NCI-H2081 treated with DMSO at 0.1 percent for 48 hours (cell line): ENCODE measurements at places on chromosomes 2 and 18.

DNA sequence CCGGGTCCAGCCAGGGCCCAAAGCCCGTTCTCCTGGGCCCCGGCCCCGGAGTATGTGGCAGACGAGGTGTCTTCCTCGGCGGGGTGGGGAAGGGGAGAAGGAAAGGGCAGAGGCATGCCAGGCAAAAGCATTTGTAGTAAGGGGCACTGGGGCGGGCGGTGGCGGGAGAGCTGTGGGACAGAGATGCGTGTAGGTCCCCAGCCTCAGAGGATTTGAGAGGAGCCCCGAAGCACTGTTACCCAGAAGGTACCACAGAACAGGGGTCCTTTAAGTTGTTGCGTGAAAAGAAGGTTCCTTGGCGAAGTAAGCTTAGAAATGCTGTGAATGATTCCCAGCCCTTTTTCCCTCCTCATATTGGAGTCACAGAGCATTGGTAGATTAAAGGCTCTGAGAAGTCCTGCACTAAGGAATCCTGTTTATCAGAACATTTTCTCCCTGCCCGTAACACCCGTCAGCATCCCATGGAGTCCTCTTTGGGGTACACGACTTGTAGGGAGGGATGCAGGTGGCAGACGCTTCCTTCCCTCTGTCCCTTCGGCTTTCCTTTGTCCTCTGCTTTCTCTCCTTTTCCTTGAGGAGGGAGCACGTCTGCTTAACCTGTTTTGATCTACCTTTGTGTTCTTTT is 12.5 kb downstream of the GAREM2 start:
- DNase-seq = no peak

GRCh38 chr2:15634846-15635490 is 43.3 kb downstream of the DDX1 start:
- DNase-seq = no peak

- DNase-seq = no peak
These were observed 186.5 kb upstream of the FANCL start for GRCh38 chr2:58427572-58428095.

DNA sequence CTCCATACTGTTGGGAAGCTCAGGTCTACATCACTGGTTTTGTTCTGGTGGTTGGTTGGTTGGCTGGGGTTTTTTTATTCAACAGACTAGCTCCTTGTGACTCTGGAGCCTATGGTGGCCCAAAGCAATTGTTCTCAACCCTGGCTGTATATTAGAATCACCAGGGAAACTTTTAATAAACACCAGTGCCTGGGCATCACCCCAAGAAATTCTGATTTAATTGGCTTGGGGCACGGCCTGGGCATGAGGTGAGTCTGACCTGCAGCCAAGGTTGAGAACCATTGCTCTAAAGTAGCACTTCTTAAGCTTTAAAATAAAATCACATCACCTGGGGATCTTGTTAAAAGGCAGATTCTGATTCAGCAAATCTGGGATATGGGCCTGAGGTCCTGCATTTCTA is 184.1 kb downstream of the C1D start:
- no peak for DNase-seq

- no peak for DNase-seq
These were observed 64.3 kb downstream of the MTHFD2 start for GRCh38 chr2:74262681-74263080.

DNA sequence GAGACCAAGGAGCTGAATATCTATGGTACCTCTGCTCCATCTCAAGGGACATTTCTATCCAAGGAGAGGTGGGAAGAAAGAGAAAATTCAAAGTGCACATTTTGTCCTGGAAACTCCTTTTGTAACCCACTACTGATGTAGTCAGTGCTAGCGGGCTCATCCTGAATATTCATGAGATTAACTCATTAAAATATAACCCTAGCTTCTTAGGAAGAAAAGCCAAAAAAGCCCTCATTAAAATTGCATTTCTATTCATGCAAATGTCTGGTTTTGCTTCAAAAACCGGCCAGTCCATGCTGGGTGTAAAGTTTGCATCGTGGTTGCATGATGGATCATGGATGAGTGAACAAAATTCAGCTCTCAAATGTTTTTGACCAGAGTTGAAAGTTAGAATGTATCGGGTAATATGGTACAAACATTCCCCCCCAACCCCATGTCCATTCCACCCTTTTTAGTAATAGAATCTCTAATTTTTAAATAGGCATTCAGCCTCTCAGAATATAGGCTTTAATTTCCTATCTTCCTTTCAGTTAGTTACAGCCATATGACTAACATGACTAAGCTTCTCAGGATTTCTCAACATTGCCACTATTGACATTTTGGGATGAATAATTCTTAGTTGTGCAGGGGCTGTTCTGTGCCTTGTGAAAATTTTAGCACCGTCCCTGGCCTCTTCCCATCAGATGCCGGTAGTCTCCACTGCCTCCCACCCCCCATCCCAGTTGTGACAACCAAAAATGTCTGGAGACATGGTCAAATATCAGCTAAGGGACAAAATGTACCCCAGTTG is 104.2 kb upstream of the RND3 start:
- no peak for DNase-seq

DNA sequence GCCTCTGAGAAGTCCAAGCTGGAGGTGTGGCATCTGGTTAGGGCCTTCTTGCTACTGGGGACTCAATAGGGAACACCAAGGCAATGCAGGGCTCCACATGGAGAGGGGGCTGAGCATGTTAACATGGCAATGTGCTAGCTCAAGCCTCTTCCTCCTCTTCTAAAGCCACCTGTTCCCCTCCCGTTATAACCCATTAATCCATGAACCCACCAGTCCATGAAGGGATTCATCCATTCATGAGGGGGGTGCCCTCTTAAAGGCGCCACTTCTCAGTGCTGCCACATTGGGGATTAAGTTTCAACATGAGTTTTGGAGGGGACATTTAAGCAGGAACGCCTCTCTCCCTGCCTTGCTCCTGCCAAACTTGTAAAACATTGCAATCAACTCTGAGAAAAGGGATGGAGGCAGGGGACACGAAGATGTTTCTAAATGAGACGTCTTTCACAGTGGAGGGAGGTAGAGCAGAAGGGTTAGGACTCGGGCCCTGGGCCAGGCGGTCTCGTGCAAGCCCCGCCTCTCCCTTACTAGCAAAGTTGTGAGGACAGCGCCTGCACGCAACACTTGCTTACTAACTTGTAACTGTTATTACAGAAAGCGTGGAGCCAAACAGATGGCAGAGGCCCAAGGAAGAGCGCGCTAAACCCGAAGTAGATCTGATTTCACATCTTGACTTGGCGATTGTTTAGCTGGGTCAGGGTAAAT is 118.2 kb upstream of the ZNF516 start:
- no peak for DNase-seq

DNA sequence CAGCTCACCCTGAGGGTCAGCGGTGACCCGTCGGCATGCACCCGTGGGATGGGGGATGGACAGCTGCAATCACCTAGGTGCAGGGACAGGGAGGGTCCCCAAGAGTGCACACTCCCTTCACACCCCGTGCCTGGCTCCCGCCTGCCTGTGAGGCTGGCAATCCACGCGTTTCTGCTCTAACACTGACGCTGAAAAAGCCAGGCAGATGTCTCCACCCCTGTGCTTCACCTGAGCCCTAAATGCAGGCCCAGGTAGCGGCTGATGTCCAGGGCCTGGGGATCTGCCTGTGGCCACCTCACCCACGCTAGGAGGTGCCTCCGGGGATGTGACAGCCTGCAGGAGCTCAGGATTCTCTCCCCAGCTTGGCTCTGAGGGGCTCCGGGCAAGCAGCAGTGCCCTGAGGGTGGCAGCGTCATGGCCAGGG is 212.0 kb upstream of the SALL3 start:
- no peak for DNase-seq

DNA sequence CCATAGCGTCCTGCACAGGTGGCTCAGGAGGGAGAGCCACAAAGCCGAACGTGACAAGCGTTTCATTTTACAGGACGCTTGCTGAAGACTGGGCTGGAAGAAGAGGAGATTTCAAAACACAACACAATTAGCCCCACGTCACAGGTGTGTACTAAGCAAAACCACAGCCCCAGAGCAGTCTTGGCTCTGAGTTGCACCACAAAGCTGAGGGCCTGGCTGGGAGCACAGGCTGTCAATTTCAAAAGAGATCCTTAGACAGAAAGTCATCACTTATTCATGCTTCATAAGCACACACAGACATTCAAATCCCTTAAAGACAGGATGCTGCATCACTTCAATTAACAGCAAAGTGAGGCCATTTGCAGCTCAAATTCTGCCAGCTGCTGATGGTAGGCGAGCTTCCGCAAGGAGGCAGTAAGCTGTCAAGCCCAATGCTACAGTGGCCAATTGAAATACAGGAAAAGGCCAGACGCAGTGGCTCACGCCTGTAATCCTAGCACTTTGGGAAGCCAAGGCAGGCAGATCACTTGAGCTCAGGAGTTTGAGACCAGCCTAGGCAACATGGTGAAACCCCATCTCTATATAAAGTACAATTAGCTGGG is 79.6 kb downstream of the SKA1 start:
- no peak for DNase-seq

DNA sequence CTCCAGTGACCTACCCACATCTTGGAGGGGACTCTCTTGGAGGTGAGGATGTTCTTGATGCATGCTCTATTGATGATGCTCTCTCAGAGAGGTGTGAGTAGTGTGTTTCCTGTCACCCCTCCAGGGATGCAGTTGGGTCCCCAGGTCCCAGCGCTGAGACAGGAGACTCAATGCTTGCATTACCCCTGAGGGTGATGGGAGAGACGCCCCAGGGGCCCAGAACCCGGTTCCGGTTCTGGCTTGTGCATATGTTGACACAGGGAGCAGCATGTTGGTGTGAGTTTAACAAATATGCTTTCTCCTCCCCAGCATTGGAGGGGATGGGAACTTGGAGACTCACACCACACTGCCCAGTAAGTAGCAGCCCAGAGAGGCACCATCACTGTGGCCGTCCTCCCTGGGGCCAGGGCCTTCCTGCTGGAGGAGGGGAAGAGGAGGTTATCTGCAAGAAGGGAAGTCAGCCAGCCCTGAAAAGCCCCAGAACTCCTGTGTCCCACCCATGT is 124.5 kb downstream of the PLB1 start:
- no peak for DNase-seq

GRCh38 chr2:65754219-65754618 is 321.8 kb upstream of the SPRED2 start:
- DNase-seq = no peak

DNA sequence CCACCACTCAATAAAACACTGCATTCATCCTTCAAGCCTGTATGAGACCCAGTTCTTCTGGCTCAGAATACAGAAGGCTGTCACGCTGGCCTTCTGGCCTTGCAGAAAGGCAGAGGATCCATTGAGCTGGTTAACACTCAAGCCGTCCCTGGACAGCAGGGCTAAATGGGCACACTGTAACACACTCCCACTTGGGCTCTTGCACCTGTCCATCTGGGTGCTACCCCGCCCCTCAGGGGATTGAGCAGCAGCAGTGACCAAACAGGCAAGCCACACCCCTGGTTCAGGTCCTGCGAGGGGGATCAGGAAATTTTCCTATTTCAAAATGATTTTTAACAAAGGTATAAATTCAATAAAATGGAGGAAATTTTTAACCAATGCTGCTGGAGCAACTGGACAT is 936.0 kb downstream of the CNTNAP5 start:
- DNase-seq = no peak

GRCh38 chr2:26725521-26725820 is 32.9 kb downstream of the KCNK3 start:
- no peak for DNase-seq

DNA sequence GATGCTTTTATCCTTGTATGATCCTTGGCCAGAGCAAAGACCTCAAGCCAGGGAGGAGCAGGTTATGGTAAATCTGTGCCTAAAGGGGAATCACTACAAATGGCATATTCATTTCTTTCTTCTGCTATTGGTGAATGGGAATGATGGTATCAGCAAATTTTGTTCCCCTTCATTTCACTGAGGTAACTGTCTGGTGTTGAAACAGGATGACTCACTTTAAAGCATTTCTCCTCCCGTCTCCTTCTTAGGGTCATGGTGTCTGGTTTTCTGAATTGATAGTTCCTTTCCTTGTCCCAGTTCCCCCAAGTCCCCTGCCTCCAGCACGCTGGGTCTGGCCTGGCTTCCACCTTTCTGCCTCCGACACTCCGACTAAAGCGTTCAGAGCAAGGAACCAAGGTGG is 109.2 kb downstream of the MREG start:
- DNase-seq = no peak

DNA sequence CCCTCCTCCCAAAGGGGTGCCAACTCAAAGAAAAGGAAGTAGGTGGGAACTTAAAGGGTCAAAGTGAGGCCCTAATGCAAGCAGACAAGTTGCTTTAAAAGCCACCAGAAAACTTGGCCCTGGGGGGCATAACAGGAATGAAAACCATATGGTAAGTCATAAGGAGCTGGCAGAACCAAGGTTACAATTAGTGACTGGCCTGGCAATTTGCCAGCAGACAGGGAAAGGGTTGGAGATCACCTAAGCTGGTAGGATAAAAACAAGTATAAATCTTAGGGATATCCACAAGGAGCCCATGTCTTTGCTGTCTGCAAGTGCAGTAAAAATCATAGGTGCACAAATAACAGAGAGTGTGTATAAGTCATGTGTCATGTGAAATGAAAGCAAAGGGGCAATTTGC is 256.7 kb upstream of the LRRTM4 start:
- no peak for DNase-seq

DNA sequence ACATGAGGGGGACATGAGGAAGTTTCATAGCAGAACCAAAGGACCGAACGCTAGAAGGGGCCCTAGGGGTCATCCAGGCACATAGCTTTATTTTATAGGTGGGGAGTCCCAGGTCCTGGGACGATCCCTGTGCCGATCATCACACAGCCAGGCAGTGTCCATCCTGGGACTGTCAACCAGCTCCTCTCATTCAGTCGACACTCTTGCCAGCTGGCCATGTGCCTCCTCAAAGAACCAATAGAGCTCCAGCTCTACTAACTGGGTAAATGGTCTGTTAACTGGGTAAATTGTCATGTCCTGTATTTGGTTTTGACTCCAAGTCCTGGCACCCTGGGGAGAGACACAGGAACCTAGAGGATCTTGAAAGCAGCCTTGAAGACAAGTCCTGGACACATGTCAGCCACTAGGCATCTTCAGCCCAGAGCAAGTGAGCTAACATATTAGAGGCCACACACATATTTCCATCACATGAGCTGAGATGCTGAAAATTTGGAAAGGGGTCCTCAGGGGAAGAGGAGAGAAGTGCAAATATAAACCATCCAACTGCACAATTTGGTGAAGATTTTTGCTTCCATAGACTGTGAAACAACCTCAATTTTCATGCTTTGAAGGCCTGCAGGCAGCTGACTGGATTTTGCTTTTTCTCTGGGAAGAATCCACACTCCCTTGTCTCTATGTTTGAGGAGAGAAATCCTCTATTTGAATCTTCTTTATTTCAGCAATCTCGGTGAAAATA is 361.1 kb upstream of the SLC14A2 start:
- no peak for DNase-seq
